SHP77 (cell line): ENCODE measurements at places on chromosomes 4 and X.
A peak's percentile ranks its signal among the peaks of the same experiment; 100 is the strongest.

GRCh38 chr4:7361280-7361895, 73.3 kb downstream of the PSAPL1 start:
- no peak for DNase-seq

GRCh38 chrX:13482746-13483541, 86.5 kb upstream of the EGFL6 start:
- DNase-seq = no peak

GRCh38 chr4:71494539-71494938, 155.7 kb downstream of the SLC4A4 start:
- no peak for DNase-seq

- no peak for DNase-seq
Observed at GRCh38 chrX:36083256-36083655, 163.7 kb downstream of the CFAP47 start.

DNA sequence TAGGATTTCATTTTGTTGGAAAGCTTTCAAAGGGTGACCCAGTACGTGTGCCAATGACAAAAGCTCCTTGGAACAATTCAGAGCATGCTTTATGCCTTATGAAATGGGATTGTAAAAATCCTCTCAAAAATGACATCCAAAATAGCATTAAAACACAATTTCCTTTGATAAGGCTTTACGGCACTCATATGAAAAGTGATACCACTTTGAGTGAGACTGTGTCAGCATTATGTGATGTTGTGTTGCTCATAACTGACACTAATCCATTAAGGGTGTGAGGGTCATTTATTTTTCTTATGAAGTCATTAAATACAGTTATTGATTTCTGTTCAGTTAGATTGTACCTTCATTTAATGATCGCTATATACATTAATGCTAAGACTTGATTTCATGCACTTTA, 250.2 kb downstream of the TENM3 start:
- no peak for DNase-seq

- no peak for DNase-seq
Observed at GRCh38 chr4:11421116-11421515, 7.6 kb downstream of the HS3ST1 start.

DNA sequence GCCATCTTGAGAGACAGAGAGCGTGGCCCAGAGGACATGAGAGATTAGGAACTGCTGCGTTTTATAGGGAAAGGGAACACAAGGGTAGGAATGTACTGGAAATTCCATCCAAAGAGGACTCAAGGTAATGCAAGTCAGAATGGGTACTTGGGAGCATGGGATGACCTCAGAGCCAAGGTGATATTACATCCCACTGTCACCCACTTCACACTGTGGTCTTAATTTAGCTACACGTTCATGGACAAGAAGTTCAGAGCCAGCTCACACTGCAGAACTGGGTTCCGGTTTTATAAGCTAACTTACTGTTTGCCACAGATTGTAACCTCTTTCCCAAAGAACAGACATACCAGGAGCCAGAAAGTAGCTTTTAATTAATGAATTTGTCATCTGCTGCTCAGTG, 244.7 kb downstream of the CBR4 start:
- DNase-seq = no peak

DNA sequence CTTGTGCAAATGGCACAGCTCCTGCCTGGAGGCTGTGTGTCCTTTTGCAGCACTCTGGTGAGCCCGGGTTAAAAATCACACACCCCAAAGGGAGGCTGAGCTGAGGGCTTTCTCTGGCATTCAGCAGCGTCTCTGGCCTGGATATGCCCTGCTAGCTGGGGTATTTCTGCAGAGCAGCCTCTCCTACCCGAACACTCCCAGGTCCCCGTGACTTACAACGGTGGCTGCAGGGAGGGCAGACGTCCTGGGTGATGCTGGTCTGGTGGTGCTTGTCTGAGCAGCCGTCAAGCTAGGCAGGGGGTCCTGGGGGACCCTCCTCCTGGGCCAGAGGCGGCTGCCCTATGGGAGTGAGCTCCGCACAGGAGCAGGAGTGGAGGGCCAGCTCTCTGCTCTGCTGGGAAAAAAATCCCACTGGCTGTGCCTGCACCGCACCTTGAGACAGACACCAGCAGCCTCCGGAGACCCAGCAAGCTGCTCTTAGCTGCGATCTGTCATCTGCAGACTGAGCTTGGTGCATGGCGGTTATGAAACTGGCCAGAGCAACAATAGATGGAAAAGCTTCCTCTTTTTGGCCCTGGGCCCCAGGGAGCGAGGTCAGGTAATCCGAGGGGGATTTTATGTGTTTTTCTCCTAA, 41.3 kb upstream of the ASMTL start:
- no peak for DNase-seq

GRCh38 chrX:109399831-109400230, 82.1 kb downstream of the GUCY2F start:
- DNase-seq = no peak

GRCh38 chr4:138592796-138593195, 350.6 kb upstream of the SLC7A11 start:
- DNase-seq = no peak

- DNase-seq = no peak
Observed at GRCh38 chrX:24260842-24261550, 52.9 kb downstream of the SUPT20HL2 start.

DNA sequence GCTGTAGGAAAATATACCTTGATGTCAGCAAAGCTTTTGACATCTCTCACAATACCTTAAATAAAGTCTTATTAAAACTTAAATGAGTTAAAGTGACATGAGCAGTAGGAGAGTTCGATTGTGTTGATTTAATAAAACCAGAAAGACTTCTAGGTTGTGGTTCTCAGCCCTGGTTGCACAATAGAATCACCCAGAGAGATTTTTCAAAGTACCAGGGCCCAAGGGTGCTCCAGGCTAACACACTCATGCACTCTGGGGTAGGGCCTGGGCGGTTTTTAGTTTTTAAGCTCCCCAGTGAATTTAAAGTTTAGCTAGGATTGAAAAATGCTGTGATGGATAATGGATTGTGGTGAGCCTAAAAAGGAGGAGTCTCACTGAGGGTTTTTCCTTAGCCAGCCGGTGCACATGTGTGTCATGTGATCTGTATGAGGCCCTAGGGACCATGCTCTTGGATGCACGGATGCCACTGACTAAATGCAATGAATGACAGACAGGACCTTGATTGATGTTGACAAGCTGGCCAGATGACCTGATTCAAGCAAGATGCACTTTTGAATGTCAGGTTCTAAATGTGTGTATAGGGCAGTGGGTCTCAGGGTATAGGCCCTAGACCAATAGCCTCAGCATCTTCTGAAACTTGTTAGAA, 185.0 kb downstream of the PTTG2 start:
- no peak for DNase-seq

GRCh38 chr4:30553151-30553550, 167.0 kb upstream of the PCDH7 start:
- DNase-seq = no peak

GRCh38 chr4:31458813-31459212, 738.6 kb downstream of the PCDH7 start:
- no peak for DNase-seq

- no peak for DNase-seq
Observed at GRCh38 chr4:155799116-155799793, 40.4 kb downstream of the GUCY1B1 start.

DNA sequence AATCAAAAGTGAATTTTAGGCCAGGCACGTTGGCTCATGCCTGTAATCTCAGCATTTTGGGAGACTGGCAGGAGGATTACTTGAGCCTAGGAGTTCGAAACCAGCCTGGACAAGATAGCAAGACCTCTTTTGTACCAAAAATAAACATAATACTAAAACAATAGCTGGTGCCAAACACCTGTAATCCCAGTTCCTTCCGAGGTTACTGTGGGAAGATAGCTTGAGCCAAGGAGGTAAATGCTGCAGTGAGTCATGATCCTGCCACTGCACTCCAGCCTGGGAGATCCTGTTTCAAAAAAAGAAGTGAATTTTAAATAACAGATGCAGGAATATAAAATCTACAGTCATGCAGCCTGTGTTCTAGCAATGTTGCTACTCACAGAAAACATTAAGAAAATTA, 488.3 kb downstream of the PPARGC1A start:
- no peak for DNase-seq

DNA sequence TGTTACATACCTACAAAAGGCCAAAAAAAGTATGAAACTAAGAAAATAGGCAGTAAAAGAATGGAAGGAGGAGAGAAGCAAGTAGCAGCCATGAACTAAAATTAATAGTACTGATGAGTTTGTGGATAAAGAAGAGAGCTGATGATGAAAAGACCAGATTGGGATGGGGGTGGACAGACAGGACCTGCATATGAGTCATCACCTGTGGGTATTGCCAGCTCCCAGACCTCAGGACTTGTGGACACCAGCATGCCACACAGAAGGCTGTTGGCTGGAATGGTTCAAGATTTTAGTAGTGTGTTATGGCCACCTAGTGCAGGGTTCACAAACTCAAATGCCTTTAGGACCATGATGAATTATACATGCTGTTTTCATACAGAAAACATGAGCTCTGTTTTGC, 58.9 kb downstream of the ARX start:
- DNase-seq = no peak

DNA sequence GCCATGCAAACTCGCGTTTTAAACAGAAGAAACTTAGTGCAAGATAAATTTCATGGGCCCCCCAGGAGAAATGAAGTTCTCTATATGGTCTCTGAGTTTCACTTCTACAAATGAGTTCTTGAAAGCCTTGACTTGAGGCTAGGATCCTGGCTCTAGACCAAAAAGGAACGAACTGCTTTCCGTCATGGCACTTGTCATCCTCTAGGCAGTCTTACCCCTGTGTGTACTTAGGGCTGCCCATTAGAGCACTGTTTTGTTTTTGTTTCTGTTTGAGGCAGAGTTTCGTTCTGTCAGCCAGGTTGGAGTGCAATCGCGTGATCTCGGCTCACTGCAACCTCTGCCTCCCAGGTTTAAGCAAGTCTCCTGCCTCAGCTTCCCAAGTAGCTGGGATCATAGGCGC, 29.0 kb downstream of the RNF4 start:
- DNase-seq = no peak

GRCh38 chrX:155334486-155335336, at the start of gene CLIC2:
CLIC2 (minus strand) TSS chrX:155334614; CDS start chrX:155334427, 187 bp downstream.
- peak; percentile 36 for DNase-seq

GRCh38 chr4:129394635-129395034, 298.7 kb downstream of the C4orf33 start:
- no peak for DNase-seq

- no peak for DNase-seq
Observed at GRCh38 chr4:173777421-173777820, 247.4 kb upstream of the HAND2 start.

DNA sequence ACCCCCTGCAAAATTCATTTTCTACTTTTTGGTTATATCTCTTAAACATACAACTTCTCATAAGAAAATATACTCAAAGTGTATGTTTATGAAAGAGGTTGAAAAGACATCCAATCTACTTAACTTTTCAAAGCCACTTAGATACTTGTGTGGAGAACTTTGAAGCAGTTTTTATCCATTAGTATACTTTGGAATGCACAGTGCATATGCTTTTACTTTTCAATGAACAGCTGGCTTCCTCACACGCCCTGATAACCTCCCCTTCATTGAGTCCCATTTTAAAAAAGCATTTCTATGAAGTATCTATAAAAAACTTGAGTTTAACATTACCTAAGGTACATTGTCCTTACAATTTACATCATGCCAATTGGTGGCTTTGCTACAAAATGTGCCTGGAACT, 73.8 kb downstream of the VEGFC start:
- no peak for DNase-seq

- DNase-seq = no peak
Observed at GRCh38 chr4:96524311-96524875, 684.5 kb downstream of the PDHA2 start.

GRCh38 chrX:101483705-101484104, 1.6 kb upstream of the ARMCX4 start:
- DNase-seq = no peak

- DNase-seq = no peak
Observed at GRCh38 chrX:132634521-132634920, 145.7 kb upstream of the MBNL3 start.

DNA sequence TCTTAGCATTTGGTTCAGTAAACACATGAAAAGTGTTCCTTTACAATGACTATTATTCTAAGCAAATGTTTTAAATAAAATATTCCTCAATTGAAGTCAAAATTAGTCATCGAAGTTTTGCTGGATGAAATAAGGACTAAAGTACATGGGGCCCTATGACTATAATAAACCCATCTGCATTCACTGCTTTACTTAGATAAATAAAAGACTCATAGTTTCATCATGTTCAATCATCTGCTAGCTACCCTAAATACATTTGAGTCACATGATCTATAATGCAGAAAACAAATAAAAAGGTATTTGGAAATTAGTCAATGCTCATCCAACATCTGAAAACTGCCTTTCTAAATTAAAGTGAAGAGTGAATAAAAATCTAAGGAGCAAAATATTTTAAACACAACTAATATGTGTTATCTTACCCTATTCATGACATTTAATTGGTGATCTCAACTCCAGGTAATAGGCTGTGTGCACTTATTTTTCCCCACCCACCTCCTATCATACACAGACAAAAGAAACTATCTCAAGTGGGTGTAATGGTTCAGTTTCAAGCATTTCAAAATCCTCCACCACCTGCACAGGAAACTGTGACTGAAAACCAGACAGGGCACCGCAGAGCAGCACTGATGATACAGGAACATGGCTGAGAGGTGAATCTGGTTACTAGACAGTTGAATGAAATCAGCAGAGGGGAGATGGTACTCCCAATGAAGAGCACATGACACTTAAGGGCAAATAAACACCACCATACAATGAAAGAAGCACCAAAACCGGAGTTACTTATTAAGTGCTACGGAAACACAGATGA, 78.6 kb downstream of the CAMK2D start:
- peak; percentile 21 for DNase-seq

GRCh38 chr4:3683077-3683743, 83.0 kb upstream of the ADRA2C start:
- no peak for DNase-seq

DNA sequence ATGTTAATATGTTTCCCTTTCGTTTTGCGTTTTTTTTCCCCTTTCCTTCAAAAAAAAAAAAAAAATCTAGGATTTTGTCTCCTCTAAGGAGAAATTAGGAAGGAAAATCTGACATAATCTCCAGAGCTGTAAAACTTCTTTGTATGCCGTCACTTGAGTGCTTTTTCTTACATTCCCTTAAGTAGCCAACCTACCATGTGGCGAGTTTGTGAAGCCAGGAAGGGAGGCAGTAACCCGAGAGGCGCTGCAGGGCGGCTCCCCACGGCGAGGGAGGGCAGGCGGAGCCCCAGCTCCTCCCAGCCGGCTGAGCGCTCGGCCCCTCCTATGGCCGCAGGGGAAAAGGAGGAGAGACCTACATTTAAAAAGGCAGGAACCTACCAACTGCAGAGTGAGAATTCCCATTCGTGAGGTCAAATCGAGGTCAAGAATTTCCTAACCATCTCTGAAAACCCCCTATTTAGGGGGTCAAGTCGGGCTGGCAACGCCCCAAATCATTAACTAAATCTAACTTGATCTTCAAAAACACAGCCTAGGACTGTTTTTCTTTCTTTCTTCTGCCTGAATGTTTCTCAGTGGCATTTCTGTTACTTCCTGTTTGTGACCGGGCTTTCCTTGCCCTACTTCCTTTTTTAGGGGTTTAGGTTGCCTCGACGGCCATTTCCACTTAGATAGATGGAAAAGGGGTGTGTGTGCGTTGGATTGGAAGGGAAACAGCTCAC, 345.1 kb upstream of the KLF3 start:
- no peak for DNase-seq
